ENCODE measurements at places on chromosomes 12 and 14.

DNA sequence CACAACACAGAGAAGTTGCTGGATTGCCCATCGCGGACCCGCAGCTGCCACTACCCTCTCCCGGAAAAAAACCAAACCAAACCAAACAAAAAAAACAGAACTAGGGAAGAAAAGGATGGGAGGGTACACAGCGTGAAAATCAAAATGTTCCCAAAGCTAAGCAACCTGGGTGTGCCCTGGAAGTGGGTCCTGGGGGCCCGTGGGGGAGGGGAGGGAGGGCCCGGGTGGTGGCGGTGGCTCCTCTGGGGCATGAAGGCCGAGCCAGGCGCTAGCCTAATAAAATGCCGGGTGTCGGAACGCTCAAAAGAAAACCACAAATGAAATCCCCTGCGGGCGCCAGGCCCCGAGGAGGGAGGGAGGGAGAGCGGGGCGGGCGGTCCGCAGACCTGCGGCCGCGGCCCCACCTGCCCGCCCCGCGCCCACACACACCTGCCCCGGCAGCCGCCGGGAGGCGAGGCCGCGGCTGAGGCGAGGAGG, 787 bp downstream of the HECTD4 start:
- no peak for DNase-seq

DNA sequence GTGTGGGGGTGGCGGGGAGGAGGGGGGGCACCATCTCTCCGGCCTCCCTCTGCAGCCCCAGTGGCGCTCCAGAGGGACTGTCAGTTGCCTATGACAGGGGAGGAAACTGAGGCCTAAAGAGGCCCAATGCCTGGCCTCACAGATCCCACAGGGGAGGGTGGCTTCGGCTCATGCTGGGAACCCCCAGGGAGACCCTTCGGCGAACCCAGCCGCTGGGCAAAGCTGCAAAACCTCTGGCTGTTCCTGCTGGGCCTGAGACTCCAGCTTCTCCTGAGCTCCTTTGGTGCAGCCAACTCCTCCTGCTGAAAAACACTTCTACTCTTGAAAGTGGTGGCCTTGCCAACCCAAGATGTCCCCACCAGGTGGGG, 170.1 kb upstream of the RTL1 start:
- DNase-seq = no peak

DNA sequence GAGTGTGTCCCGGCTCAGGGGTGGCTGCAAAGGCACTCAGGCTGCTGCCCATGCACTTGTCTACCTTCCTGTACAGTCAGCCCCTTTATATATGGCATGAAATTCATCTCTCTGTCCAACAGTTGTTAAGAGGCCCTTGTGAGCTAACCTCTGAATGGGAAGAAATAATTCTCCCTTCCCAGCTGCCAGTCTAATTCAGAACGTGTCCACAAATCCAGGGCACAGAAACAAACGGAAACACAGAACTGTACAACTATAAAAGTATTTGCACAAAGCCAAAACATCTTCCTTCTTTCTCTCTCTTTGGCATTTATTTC, 849 bp downstream of the KRT5 start:
- DNase-seq = no peak

DNA sequence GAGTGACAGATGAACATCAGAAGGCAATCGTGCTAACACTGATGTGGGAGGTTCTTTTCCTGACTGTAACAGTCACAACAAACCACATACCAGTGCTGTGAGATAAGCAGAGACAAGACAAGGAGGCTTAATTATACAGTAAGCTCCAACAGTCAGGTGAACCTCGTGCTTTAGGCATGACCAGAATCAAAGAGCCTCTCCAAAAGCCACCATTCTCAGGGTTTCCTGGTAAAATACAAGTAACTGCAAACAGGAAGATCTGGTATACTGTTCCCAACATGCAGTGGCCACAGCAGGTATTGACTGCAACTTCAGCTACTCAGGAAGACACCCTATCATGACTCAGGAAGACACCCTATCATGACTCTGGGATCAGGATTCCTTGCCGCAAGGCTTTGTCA, 47.3 kb upstream of the GTF2A1 start:
- no peak for DNase-seq

GRCh38 chr14:85217412-85217811, 312.5 kb upstream of the FLRT2 start:
- no peak for DNase-seq

GRCh38 chr14:68626386-68626785, 166.5 kb downstream of the ZFP36L1 start:
- no peak for DNase-seq

DNA sequence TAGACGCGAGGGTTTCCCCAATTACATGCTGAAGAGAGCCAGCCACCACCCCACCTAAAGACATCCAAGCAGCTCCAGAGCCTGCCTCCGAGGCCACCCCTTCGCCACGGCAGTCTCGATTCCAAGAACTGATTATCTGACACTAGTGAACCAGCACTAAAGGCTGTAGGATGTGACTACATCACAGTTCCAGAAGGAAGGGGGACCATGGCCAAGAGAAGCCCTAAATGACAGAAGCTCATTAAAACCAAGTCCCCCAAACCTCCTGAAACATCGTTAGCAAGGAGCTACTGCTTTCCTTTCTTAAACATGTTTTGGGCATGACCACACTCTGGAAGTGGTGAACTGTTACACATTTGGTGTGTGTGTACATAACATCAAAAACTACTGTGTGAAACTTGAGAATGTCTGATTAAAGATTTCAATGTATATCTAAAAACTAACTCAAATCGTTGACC, 88.2 kb downstream of the DUSP16 start:
- no peak for DNase-seq

- DNase-seq = no peak
These were observed at the start of gene KRT83 for GRCh38 chr12:52320784-52321400. Gene KRT83 (minus strand): TSS chr12:52321398. CDS start chr12:52321335, 63 bp downstream.

DNA sequence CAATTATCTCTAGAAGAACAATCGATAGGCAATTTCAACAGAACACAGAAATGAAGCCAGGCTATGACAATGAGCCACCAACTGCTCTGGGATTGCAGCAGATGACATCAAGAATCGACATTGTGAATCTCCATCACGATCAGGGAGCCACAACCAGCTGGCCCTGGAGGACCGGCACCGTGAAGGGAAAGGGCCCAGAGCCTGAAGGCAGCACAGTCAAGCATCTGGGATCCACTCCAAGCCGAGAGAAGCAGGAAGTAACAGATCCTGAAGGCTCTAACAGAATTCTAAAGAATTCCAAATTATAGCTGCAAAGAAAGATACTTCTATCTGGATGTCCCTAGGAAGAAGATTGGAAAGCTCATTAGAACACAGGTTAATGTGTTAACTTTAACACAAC, 61.0 kb downstream of the LRRC74A start:
- DNase-seq = no peak

DNA sequence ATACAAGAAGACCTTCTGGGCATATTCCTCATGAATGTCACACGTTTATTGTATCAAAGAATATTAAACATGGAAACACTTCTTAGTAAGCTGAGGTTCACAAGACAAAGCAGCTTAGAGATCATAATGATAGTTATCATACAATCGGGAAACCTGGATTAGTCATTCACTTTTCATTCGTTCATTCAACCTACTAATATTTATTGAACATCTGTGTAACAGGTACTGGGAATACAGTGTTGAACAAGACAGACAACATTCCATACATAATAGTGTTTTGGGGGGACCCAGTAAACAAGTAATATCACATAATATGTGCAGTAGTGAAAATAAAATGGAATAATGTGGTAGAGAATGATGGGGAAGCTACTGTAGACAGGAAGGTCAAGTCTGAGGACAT, 100.6 kb upstream of the GRIP1 start:
- DNase-seq = no peak

- no peak for DNase-seq
These were observed 13.6 kb downstream of the EXOC3L4 start for GRCh38 chr14:103107941-103108748.

GRCh38 chr12:1592444-1593173, 1.8 kb downstream of the FBXL14 start:
- DNase-seq = peak; percentile 48

DNA sequence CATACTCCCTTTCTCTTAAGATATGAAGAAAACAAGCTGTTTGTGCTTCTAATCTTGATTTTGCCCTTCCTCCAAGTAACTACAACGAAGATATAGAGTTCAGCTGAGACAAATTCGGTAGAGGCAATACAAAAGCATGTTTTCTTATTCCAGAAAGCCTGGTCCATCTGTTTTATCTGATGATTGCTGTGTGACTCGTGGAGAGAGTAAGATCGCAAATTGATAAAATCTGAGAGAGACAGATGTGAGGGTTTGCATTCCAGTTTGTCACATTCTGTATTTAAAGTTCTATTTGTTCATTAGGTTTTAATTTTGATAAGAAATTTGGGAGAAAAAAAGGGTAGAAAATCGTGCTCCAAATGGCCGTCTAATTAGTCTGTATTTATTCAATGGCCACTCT, 192.1 kb downstream of the CPNE8 start:
- no peak for DNase-seq

GRCh38 chr12:114967151-114967550, 283.2 kb upstream of the TBX3 start:
- DNase-seq = no peak

DNA sequence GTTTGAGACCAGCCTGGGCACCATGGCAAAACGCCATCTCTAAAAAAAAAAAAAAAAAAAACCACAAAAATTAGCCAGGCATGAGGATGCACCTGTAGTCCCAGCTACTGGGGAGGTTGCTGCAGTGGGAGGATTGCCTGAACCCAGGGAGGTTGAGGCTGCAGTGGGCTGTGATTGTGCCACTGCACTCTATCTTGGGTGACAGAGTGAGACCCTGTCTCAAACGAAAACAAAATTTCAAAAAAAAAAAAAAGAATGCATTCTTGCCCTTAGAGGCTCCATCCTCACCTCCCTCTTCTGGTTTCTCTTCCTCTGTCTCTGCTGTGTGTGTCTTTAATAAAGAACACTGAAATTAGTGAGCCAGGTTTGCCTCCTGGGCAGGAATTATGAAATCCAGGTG, 107.8 kb downstream of the VCPKMT start:
- no peak for DNase-seq

GRCh38 chr12:93614917-93615596, 42.6 kb downstream of the SOCS2 start:
- no peak for DNase-seq

- no peak for DNase-seq
These were observed 11.9 kb downstream of the CD9 start for GRCh38 chr12:6212086-6212485.

- DNase-seq = no peak
These were observed 10.6 kb downstream of the CEP128 start for GRCh38 chr14:80930836-80931389.

- DNase-seq = no peak
These were observed 43.2 kb downstream of the SLC5A8 start for GRCh38 chr12:101166866-101167265.
